ENCODE measurements at places on chromosomes 7 and 10.

DNA sequence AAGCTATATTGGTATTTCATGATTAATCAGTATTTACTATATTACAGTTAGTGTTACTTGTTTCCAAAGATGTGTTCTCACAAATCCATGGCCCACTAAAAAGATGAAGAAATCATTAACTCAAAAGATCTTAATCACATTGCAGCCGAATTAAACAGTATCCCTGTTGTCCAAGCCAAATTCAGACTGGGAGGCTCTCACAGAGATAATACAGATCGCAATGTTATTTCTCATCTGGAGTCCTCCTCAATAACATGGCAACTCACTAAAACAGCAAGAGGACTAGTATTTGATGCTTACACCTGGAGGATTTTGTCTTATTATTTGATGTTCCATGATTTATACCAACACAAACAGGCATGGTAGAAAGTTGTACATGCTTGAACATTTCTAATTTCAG is 23.4 kb downstream of the CYP51A1 start:
- no peak for DNase-seq

GRCh38 chr10:88890681-88891381 is 10.8 kb downstream of the STAMBPL1 start:
- DNase-seq: no peak

DNA sequence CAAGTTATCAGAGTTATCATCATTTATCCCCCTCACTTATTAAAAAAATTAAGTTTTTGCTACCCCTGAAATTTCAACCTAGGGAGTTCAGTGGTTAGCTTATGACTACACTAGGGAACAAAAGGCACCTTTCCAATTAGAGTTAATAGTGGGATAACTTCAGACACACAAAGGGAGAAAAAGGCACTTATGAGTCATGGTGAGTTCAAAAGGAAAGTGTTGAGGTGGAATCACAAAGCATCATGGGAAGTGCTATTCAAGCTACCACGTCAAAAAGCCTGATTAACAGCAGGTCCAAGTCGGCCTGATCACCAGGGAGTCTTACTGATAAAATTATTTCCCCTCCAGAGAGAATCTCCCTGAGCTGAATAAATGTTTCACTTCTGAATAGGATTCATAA is 165.7 kb downstream of the C7orf25 start:
- no peak for DNase-seq

DNA sequence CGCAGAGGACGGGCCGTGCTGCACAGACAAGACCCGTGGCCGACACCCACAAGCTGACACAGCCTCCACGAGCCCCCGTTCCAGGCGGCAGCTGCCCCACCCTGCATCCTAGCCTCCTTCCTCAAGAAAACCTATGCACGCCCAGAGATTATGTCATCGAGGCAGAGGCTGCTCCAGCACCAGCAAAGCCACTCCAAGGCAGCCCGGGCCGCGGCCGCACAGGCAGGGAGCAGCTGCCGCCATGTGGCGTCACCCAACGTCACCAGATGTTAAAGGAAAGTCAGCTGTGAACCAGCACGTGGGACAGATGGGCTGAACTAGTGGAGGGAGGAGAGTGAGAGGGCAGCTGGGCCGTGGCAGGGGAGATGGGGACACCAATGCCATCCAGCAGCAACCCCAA is 59.8 kb downstream of the STK32C start:
- DNase-seq: no peak

GRCh38 chr10:116612107-116612769 is 8.5 kb upstream of the PNLIPRP2 start:
- DNase-seq: no peak

- DNase-seq: no peak
These were observed 52.1 kb upstream of the UBE3C start for GRCh38 chr7:157086508-157087187.

DNA sequence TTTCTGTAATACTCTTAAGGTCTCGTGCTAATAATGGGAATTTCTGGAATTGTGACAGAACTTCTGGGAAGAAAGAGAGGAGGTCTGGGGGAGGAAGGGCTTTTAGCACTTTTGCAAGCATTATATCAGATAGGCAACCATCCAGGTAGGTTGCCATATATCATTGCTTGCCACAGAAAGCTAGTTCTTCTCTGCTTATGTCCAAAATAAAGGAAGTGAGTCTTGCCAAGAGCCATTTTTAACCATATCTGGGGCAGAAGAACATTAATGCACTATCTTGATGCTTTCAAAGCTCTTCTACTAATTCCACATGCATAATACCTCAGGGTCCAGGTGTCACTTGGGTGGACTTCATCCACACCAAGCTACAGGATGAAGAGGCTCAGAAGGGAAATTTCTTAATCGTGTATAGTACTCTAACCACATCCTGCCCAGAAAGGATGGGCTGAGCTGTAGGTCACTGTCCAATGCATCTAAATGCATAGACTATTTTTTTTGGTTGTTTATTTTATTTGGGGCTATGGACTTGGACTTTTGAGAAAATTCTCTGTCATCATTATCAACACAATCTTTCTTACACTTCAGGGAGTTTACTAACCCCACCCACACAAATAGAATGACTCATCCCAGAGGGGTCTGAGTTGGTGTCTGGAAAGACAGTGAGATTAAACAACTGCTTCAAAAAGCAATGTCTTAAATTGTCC is 68.9 kb upstream of the ADO start:
- no peak for DNase-seq

GRCh38 chr7:143901332-143901667 is 676 bp downstream of the TCAF1 start:
- no peak for DNase-seq

All from stimulated activated CD4-positive, alpha-beta T cell treated with anti-CD3 and anti-CD28 coated beads, TNF-alpha, amount 100 ng/mL, for 24 hours (primary cell).